Smooth muscle cell of bladder (primary cell): ENCODE measurements at places on chromosomes 1 and 21. TPM values are rescaled to one million over a fixed set of nuclear protein-coding genes. Genes with fewer than 3 reads are reported as not detected.

CAPN9 gene
- not detected in 2 replicates for total RNA-seq

DYNLT5 gene
- total RNA-seq = 0.71 and 0.74 TPM in 2 replicates

PBXIP1 gene
- total RNA-seq = 97.0 and 105 TPM in 2 replicates

KRTAP21-2 gene
- not detected in 2 replicates for total RNA-seq
